ENCODE measurements at places on chromosomes 13 and 19.
A peak's percentile ranks its signal among the peaks of the same experiment; 100 is the strongest.

- DNase-seq: no peak
Measured at GRCh38 chr19:51816711-51817110, 21.8 kb downstream of the FPR3 start.

GRCh38 chr19:20661150-20661819, at the start of gene ZNF626:
ZNF626 (minus strand) TSS chr19:20661571; CDS start chr19:20661446, 125 bp downstream.
- DNase-seq: peak; percentile 89

GRCh38 chr13:106690779-106691178, 122.8 kb upstream of the ARGLU1 start:
- no peak for DNase-seq

DNA sequence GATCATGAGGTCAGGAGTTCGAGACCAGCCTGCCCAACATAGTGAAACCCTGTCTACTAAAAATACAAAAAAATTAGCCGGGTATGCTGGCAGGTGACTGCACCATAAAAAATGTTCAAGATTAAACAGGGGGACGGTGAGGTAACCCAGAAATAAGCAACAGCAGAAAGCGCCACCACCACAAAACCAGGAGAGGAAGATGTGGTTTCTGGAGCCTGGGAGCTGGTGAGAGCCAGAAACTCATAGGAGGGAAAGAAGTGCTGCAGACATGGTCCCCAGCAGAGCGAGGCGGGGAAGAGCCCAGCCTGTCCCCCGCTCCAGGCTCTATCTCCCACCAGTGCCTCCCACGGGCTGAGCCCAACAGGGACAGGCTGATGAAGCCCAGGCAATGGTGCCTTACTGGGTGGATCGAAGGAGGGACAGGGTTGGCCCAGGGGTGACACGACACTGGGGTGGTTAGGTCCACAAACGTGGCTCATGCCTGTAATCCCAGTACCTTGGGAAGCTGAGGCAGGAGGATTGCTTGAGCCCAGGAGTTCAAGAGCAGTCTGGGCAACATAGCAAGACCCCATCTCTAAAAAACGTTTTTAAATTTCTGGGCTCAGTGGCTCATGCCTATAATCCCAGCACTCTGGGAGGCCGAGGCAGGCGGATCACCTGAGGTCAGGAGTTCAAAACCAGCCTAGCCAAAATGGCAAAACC, 19.0 kb downstream of the SPC24 start:
- DNase-seq: no peak

- DNase-seq: no peak
Measured at GRCh38 chr13:96403241-96403640, 313.3 kb downstream of the HS6ST3 start.

DNA sequence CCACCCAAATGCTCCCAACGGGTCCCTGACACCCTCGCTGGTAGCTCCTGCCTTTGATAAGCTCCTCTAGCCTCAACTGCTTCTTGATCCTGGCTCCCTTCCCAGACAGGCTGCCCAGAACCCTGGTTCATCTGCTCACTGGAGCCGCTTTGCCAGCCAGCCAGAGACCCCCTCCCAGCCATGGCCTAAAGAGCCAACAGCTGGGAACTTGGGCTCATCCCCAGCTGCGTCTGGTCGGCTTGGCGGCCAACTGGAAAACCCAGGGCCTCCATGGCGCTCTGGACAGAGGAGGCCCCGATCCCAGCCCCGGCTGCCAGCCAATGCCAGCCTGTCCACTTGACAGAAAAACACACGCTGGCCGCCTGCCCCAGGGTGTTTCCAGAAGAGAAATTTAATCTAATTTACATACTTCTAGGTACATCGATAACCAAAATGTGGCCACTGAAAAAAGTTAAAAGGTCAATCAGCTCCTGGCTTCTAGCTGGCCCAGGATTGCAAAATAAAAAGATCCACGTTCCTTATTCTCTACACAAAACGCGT, 3.0 kb upstream of the AKAP8L start:
- DNase-seq: no peak

DNA sequence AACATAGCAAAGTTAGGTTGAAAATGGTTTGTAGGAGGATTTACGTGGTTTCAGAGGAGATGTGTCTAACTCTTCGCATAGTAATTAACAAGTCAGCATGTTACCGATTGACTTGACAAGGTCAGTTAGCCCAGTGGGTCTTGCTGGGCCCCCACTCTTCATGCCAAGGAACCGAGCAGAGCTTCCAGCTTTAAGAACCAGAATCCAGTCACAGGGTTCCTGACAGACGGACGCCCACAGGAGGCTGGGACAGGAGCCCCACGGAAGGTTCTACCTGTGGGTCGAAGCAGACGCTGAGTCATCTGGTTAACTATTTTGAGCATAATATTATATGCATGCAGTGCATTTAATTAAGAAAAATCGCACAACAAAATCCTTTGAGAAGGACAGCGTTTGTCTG, 3.5 kb downstream of the TMEM255B start:
- no peak for DNase-seq
